ENCODE measurements at places on chromosomes 3 and 15.

- no peak for DNase-seq
Observed at GRCh38 chr3:54836871-54837270, 91.0 kb downstream of the LRTM1 start.

DNA sequence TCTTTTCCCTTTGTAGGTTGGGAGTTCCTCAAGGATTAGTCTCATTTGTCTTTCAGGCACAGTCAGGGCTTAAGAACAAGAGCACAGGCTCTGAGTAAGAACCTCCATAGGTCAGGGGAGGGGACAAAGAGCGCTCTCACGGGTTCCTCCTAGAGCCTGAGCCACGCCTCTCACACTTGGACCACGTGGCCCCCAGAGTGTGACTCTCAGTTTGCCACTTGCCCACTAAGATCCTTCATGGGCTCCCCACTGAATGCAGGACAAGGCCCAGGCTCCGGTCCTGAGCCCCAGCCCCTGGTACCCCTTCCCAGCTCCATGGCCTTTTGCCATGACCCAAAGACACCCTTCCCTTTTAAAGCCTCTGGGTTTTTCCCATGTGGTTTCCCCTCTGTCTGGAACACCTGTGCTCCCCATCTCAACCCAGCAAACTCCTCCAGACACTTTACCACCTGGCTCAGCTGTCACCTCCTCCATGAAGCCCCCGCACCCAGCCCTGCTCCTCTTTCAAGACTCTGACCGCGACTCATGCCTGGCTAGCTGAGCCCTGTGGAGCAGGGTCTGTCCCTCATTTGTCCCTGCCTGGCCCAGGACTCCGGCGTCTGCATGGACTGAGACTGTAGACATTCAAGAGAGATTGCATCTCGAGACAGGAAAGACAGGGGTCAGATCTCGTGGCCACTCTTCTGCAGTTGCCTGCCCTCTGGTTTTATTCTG lies 32.7 kb downstream of the IQSEC1 start:
- no peak for DNase-seq

DNA sequence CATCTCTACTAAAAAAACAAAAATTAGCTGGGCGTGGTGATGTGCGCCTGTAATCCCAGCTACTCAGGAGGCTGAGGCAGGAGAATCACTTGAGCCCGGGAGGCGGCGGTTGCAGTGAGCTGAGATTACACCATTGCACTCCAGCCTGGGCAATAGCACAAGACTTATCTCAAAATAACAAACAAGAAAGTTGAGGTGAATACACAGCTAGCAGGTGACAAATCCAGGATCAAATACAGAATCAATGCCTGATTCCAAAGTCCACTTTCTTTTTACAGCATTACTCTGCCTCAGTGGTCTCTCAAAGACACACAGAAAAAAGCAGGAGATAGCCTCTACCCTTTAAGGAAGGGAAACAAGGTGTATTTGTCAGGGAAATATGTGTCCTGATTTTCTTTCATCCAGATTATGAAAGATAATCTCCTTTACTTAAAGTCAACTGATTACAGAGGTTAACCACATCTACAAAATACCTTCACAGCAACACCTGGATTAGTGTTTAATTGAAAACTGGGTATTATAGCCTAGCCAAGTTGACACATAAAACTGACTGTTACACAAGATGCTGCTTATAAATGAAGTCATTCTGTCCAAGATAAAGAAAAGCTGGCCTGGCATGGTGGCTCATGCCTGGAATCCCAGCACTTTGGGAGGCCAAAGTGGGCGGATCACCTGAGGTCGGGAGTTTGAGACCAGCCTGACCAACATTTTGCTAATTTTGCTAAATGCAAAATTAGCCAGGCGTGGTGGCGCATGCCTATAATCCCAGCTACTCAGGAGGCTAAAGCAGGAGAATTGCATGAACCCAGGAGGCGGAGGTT lies 4.0 kb upstream of the SLC25A38 start:
- DNase-seq: no peak

- DNase-seq: no peak
Observed at GRCh38 chr3:140570602-140571001, 107.3 kb upstream of the TRIM42 start.

DNA sequence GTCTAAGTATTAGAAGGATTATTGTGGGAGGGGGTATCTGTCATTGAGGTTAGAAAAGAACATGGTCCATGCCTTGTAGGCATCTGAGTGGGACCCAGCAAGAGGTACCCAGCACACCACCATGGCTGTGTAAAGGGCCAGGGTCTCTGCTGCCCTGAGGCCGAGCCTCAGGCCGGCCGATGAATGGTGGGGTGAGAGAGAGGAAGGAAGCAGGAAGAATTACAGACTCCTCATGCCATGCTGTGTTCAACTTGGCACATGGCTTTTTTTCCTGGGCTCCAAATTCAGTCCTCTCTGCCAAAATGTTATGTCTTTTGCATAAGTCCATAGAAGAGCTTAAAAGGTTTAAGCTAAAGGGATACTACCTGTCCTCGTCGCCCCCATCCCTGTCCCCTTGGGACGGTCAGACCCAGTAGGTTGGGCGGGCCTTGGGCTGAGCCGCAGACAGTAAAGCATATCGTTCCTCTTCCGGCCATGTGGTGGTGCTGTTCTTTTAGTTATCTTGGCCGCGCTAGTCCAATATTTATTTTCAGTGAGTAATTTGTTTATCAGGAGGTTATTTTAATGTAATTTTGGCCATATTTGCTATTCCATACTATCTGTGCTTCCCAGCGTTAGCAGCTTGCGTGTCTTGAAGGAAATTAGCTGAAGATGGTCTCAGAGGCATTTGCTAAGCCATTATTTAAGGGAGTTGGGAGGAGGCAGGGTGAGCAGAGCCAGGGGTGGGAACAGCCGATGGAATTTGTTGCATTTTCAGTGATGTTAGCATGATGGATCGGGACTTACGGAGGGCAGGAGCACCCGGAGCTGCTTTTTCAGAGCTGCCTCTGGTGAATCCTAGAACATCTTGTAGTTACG lies 152.4 kb downstream of the AGBL1 start:
- peak; percentile 20 for DNase-seq

DNA sequence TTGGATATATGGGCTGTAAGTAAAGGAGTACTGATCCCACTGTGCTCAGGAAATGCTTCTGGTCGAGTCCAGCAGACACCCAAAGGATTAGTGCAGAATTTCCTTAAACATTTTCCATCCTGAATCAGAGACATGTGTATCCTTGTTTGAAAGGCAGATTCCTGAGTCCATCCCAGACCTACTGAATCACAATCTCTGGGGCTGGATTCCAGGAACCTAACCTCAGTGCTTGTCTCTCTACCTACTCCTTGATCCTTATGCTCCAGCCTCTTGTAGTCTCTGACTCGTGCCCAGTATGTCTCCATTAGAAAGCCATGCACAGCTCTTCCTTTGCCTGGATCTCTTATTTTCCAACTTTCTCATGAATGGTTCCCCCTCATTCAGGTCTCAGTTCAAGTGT lies 585.8 kb downstream of the NLGN1 start:
- no peak for DNase-seq

DNA sequence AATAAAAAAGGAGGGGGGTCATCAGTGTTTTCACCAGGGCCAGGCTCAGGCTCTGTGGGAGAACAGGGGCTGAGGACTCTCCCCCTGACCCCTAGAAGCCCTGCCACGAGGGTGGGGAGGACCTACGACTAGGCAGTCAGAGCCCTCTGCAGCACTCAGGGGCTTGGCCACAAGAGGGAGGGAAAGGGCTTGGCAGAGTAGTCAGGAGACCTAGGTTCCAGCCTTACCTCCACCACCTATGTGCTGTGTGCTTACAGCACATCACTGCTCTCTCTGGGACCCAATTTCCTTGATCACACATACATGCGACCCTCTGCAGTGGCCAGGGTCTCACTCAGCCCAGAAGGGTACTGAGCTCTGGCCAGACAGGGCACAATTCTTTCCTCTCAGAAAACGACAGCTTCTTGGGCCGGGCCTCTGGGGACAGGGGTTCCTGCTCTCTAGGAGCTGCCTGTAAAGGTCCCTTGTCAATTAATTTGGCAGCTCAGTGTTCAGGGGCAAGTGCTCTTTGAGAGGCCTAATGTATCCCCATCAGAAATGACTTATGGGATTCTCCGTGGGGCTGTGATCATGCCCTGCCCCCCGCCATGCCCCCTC lies 16.4 kb upstream of the SKIC8 start:
- DNase-seq: peak; percentile 42

DNA sequence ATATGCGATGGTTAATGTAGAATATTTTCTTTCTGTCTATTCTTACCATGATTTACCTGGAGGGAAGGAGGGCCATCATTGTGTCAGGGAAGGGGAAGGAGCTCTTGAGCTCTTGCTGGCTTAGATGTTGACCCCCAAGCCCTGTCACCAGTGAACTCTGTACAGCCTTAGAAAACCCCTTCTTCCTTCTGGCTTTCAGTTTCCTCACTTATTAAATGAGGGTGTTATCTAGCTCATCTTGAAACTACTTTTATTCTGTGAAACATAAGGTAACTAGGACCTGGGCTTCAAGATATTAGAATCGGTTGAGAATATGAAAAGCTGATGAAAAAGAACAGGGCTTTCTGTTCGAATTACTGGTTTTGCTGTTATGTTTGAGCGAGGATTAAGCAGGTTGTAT lies 25.1 kb upstream of the UTS2B start:
- DNase-seq: no peak

DNA sequence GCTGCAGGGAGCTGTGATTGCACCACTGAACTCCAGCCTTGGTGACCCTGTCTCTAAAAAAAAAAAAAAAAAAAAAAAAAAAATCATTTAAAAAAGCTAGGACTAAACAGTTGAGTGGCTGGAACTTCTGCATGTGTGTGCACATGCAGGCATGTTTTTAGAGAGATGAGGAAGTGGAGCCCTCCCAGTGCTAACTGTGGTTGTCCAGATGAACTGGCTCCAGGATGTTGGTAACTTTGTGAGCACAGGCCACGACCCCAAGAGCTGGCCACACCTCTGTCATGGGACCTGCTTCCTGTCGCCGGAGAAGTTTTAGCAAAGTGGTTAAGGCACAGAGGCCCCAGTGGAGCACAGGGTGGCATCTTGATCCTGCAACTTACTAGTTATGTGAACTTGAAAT lies 27.0 kb downstream of the CHCHD6 start:
- no peak for DNase-seq

DNA sequence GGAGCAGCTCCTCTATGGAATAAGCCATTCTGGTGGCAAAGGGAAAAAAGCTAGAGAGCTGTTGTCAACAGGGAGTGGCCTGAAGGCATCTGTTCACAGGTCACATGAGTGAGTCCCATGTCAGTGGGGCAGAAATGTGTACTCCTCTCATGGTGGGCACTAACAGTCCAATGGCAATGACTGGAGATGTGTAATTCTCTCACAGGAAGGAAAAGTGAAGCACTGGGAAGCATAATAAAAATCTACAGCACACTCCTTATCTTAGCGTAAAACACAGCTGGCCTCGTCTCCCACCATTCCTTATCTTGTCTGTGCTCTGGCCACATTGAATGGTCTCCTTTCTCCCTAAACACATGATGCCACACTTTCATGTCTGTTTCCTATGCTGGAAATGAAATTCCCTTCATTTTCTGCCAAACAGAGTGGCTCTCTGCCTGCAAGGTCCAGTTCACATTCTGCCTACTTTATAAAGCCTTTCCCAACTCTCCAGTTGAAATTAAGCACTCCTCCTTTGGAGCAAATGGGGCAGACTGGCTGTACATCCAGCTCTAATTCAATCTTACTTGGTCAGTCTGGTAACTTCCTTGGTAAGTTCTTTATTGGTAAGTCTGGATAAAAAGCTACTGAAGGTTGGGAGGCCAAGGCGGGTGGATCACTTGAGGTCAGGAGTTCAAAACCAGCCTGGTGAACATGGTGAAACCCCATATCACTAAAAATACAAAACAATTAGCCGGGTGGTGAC lies 139.8 kb downstream of the RPL22L1 start:
- DNase-seq: no peak

DNA sequence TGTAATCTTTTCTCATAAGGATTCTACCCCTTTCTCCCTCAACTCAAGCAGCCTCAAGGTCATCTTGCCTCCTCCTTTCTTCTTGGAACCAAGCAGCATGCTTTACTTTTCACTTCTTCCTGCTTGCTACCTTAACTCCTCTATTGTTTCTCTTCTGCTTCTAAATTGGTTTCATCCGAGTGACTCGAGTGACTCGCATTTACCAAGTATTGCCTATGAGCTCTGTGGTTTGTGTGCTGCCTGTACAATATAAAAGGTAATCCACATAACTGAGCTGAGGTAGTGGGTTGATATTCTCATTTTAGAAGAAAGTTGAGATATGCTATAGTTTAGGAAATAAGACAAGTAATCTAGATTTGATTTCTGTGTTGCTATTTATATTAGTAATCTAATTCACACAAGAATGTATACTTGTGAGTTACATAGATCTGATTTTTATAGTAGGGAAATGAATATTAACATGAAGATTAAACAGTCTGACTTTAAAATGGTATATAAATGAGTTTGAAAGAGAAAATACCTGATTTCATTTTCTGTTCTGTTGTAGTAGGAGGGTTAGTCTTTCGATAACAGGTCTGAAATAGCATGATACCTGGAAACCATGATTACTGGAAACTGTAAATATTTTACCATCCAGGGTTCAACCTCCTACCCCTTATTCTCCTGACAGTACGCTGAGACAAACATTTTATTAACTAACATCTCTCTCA lies 5.5 kb downstream of the HHLA2 start:
- no peak for DNase-seq

GRCh38 chr3:170470063-170471016 lies 51.7 kb downstream of the CLDN11 start:
- DNase-seq: peak; percentile 65

- DNase-seq: peak; percentile 33
Observed at GRCh38 chr3:84946240-84946639, 12.5 kb upstream of the CADM2 start.

- no peak for DNase-seq
Observed at GRCh38 chr3:172159376-172159775, 120.0 kb downstream of the FNDC3B start.

DNA sequence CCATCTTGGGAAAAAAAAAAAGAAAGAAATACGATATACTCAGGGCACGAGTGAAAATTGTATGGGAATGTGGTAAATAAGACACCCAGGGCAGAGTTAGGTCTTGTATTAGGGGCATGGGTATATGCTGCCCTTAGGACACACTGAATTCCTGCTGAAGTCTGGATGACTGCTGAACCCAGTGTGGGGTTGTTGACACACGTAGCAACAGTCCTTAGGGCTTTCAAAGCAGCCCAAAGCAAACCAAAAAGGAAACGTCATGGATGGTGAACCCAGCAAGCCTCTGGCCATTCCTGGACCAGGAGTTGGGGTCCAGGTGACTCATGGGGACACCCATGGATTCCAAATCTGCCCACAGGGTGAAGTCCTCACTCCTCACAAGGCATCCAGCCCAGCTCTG lies 27.1 kb upstream of the SEMA3F start:
- no peak for DNase-seq

DNA sequence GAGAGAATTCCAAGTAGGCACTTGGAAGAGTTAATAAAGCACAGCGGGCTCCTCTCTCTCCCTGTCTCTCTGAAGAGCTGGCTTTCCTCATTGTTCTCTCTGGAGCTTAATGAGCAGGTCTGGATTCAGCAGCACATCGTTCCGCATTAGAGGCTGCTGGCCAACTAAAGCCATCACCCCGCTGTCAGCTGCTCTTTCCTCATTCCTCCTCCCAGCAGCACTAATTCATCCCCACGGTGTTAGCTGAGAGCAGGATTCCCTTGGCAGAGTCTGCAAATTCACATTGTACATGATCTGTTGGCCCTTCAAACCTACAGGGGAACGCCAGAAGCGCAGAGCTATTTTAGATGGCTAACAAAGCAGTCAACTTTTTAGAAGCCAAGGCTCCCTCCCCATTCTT lies 44.2 kb downstream of the SGO1 start:
- peak; percentile 64 for DNase-seq

All from choroid plexus epithelial cell (primary cell).